Astrocyte of the spinal cord (primary cell): ENCODE measurements at places on chromosomes 4 and X.

DNA sequence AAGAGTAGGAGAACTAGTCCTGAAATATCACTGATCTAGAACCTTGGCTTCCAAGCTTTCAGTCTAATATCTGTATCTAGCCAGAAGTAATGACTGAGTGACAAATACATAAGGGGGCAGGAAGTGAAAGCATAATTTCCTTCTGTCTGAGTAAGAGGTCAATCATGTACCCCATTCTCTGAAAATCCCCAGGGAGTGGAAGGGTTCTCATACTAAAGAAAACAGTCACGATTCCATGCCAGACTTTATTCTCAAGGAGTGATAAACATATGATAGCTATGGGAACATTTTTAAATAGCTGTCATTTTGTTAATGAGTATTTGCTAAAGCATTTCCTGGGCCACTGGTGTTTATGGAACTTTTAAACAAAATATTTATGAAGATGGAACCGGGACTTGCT, 308.5 kb downstream of the ARHGAP24 start:
- peak; percentile 76 for DNase-seq

- DNase-seq: no peak
Observed at GRCh38 chr4:152524427-152524826, 11.5 kb downstream of the FBXW7 start.

- no peak for DNase-seq
Observed at GRCh38 chr4:141637565-141637964, 1.2 kb downstream of the IL15 start.

DNA sequence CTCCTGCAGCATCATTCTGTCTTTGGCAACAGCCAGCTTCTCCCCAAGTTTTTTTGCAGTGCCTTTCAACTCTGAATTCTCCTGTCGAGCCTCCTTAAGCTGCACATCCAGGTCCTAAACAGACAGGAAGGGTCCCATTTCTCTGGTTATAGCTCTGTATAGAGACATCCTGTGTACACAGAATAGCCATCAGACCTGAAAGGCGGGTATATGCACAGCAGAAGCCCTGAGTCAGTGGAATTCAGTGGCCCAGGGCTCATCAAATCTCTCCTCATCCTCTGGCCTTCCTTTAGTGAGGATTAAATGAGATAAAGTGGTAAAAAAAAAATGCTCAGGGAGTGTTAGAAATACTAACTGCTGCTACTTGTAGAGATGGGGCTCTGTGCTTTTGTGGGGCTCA, 73.8 kb downstream of the FAM184B start:
- no peak for DNase-seq

DNA sequence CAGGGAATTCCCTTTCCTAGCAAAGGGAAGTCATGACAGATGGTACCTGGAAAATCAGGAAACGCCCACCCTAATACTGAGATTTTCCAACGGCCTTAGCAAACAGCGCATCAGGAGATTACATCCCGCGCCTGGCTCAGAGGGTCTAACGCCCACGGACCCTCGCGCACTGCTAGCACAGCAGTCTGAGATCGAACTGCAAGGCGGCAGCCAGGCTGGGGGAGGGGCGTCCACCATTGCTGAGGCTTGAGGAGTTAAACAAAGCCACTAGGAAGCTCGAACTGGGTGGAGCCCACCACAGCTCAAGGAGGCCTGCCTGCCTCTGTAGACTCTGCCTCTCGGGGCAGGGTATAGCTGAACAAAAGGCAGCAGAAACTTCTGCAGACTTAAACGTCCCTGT, 507.7 kb downstream of the ZIC3 start:
- no peak for DNase-seq

DNA sequence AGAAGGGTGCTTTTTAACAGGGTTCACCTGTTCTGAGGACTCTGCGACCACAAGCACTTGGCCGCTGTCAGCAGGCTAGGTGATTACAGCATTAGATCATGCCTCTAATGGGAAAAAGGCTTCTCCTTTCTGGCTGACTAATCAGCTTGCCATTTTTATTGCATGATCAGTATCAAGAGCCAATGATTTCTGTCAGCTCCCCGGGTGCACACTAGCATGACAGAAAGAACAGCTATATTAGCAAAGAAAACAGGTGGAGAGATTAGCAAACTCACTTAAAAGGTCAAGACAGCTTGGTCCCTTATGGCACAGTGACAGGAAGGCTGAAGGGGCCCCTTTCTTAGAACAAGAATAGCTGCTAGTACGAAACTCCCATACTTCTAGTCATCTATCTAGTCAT, 170.0 kb downstream of the SMIM20 start:
- DNase-seq: peak; percentile 89

DNA sequence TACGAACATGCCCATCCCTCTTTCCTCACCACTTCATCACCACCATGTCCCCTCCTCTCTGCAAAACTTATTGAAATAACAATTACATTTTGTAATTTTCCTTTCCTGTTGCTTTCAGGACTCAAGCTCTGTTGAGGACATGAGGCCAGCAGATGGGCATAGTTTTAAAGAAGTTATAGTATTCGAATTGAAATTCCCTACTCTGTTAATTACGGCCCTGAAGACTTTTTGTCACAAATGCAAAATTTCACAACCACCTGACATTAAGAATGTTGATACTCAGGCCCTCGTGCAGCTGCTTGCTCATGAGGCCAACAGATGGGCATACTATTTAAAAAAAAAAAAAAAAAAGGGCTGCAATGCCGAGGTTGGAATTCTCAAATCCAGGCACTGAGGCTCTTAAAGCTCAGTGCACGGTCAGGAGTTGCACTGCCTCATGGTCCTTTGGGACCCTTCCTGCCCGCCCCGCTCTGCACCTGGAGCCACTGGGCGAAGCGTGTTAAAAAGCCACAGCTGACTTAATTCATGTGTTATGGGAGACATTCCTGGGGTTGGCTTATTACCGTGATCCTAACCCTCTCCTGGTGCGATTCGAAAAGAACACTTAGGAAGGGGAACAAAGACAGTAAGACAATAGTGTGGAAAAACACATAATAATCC, 34.2 kb upstream of the FAT1 start:
- DNase-seq: no peak

DNA sequence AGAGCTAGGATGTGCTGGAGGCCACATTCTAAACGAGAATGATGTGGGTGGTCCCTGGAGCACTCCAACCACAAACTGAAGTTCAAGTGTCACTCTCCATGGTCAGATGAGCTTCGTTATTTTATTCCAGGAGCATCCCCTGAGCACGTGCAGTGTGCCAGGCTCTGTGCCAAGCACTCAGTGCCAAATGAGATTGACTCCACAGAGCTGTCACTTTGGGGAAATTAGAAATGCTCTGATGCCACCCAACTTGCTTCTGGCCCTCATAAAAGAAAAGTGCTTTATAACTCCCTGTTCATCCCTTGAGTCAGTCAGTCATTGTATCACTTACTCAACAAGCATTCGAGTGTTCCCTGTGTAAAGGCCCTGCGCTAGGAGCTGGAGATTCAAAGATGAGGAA, 91.2 kb downstream of the RTL5 start:
- no peak for DNase-seq

DNA sequence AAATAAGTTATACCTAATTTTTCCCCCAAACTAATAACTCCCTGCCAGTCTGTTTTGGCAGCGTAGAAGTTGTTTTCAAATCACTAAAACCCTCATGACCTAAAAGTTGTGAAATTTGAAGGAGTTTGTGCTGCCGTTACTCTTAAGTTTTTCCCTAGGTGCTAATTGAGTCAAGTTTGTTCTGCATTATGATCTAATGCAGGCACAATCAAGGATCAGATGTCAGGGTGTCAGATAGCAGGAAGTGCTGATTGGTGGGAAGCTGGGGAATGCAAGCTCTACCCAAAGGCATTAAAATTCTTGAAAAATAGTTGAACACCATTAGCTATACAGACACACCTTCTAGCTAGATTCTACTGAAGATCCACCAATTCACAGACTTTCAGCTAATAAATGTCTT, 51.9 kb downstream of the ARX start:
- no peak for DNase-seq

DNA sequence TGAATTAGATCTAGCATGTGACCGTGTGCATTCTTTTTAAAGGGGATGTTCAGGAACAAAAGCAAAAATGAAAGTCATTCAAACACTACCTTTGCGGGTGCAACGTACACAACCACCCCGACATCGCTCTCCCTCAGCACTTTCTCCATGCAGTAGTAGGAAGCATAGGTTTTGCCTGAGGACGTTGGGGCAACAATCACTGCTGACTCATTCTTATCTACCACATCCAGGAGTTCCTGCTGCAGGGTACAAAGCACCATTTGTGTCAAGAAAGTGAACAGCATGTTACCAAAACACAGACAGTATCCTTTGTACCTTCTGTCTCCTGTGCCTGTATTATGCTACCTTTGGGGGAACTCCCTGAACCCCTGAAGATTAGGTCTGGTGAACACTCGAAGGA, 58.6 kb downstream of the DDX60L start:
- DNase-seq: peak; percentile 39

DNA sequence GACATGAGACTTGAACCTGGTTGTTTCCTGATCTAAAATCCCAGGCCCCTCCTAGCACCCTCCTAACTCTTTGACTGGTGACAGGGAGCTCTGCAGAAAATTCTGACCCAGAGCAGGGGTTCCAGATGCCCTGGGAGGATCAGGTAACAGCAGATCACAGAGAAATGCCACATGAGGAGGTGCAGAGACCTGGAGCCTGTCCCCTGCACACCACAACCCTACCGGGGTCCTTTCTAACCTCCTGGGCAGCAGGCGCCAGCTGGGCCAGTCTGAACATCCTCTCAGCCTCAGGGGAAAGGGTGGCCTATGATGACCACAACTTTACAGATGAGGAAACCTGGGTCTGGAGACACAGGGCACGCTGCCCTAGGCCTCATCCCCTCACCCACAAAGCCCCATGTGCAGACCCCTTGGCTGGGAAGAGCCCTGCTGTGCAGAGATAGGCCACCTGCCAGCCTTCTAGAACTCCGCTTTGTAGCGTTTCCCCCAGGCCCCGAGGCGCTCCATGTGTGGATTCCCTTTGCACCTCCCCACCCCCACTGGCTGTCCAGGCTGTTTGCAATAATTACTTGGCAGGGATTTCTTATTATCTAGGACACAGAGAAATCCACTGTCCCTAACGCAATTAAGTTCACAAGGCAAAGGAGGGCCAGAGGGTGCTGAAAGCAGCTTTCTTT, 36.5 kb downstream of the WDR1 start:
- DNase-seq: no peak

DNA sequence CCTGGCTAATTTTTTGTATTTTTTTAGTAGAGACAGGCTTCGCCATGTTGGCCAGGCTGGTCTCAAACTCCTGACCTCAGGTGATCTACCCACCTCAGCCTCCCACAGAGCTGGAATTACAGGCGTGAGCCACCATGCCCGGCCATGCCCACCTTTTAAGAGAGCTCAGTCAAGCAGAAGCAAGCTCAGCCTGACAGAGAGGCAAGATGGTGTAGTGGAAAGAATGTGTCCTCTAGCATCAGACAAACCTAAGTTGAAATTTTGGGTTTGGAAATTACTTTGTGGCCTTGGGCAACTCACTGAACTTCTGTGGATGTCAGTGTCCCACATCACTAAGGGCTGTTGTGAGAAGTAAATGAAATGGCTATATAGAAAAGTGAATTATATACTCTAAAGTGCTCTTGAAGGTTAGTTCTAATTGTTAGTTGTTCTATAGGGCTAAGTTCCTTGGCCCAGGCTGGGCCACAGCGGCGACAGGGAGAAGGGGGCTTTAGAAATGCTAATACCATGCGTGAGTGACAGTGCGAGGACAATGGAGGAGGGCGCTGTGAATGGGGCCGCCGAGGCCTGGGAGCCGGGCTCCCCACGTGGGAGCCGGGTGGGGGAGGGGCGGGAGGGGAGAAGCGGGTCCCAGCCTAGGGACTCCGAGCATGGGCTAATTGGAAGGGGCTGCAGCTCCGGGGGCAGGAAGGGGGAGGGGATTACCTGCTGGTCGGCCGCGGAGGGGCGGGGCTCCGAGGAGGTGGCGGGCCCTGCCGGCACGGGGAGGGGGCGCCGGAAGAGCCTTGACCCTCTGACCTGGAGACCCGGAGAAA, 15.6 kb downstream of the PJA1 start:
- no peak for DNase-seq

DNA sequence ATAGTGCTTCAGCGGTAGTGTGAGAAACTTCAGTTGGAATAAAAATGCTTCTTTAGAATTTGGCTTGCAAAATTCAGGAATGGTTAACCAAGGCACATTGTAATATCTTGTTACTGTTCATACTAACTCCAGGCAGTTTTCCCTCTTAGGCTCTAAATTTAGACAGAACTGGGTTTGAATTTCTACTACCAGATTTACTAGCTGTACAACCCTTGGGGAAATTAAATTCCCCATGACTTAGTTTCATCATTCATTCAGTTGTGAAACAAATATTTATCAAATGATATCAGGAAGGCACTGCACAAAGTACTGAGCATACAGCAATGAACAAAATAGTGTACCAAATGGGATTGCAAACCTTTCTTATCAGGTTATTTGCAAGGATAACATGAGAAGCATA, 135.0 kb upstream of the IL15 start:
- no peak for DNase-seq

DNA sequence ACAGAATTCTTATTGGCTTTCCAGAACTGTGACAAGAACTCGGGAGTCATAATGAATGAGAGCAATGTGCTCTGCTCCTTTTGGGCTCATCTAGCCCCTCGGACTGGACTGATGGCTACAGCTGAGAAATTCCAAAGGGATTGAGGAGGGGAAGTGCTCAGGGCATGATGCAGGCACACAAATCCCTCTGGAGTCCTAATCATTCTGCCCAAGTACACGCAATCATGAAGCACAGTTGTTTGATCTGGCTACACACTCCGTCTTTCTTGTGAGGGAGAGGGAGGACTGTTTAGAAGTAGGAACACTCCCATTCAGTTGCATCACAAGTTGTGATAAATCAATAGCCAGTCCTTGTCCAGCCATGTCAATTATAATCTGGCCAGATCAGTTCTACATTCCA, 237.5 kb downstream of the COL25A1 start:
- DNase-seq: no peak

DNA sequence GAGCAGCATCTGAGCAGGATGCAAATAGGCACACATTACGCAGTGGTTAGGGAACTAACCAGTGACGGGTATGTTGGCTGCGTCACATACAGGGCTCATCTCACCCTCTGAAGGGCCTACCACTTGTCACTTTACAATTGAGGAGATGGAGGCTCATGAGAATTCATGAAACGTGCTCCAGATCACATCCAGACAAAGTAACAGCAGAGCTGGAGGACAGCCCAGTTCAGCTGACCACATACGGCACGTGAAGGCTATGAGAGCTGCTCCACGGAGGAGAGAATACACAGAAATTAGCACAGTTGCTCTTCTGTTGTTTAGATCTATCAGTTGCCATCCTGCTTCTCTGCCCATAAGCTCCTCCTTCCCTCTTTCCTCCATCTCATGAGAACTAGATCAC, 78.4 kb downstream of the FAM9B start:
- no peak for DNase-seq

DNA sequence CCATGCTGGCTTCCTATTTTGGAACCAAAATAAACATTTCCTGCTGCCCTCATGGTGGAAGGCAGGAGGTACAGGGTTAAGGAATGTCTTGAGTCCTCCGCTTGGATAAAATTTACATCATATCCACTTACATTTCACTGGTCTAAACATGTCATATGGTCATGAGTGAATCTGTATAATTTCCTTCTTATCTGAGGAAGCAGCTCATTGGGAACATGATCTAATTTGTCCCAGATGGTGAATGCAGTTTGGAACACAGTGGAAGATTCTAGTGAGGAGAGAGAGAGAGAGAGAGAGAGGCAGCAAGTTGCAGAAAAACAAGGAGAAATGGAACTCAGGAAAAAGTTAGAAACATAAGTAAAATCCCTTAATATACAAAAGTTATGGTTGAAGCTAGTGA, 46.8 kb downstream of the MXRA5 start:
- peak; percentile 22 for DNase-seq

- peak; percentile 16 for DNase-seq
Observed at GRCh38 chr4:78684325-78685079, 91.6 kb upstream of the BMP2K start.

GRCh38 chr4:66482186-66482585, 811.9 kb upstream of the EPHA5 start:
- DNase-seq: no peak
